Renal cortical epithelial cell (primary cell): ENCODE measurements at places on chromosomes 7 and 10. TPM values are rescaled to one million over a fixed set of nuclear protein-coding genes. Genes with fewer than 3 reads are reported as not detected.

DNA sequence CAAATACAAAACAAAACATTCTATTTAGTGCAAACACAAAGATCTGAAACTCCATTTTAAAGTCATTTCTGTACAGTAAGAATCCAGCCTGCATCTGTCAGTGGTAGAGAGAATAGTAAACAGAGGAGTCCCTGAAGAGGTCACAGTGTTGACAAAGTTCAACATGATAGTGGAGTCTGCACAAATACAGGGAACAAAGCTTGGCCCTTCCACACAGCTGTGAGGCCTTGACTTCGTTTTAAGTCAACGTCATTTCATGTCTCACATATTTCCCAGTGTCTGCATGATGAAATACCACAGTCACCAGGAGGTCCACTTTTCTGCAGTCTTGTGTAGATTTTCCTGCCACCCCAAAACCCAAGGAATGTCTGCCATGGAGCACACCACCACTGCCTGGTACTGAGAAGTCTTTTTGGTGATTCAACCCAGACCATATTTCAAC, 33.0 kb downstream of the CYP26A1 start:
- no peak for DNase-seq

The TAS2R5 gene
- 0.69 and 1.8 TPM in 2 replicates for total RNA-seq

The COL1A2 gene
- total RNA-seq: 7.3 and 237 TPM in 2 replicates

The NPFFR1 gene
- total RNA-seq: under 0.01 TPM in 1 of 2 replicates, not detected in the other

DNA sequence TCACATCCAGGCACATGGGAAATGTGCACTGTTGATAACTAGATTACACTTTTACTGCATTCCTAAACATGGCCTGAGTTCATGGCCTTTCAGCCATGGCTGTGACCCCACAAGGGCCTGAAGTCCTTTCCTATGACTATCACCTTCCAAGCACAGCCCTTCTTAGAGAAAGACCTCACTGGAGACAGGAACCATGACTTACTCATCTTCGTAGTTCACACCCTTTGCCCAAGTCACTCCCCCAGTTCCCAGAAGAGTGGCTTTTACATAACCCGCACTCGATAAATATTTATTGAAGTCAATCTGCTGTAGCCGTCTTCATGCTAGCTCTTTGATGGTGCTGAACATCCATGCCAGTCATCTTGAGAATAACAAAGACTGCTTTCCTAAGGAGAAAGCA, 632.5 kb upstream of the NRP1 start:
- peak; percentile 6 for DNase-seq

The CALML5 gene
- not detected in 2 replicates for total RNA-seq

The MYL7 gene
- not detected in 2 replicates for total RNA-seq
